Calu3 (cell line): ENCODE measurements at places on chromosomes 7 and 10. TPM values are rescaled to one million over a fixed set of nuclear protein-coding genes. Genes with fewer than 3 reads are reported as not detected.

Gene SORBS1
- 2.8 and 4.0 TPM in 2 replicates for total RNA-seq

Gene ODAD2
- 0.20 and 0.61 TPM in 2 replicates for total RNA-seq

Gene ANK3
- total RNA-seq: 29.8 and 32.9 TPM in 2 replicates

Gene LRRD1
- not detected in 2 replicates for total RNA-seq

Gene HPSE2
- not detected in 2 replicates for total RNA-seq

Gene RBP4
- 1.5 and 2.6 TPM in 2 replicates for total RNA-seq

Gene OPALIN
- not detected in 2 replicates for total RNA-seq

Gene HOXA9
- 1.7 and 2.5 TPM in 2 replicates for total RNA-seq

Gene CFAP43
- 0.94 and 1.1 TPM in 2 replicates for total RNA-seq

Gene CNPY1
- total RNA-seq: not detected in 2 replicates

Gene SUN3
- 1.1 and 1.8 TPM in 2 replicates for total RNA-seq

Gene HMX3
- total RNA-seq: not detected in 2 replicates

Gene VWA2
- 4.2 and 5.8 TPM in 2 replicates for total RNA-seq

Gene RARRES2
- total RNA-seq: 9.1 and 13.0 TPM in 2 replicates

Gene PPP1R17
- total RNA-seq: not detected in 2 replicates

Gene TRPV6
- 1.7 TPM in 2 replicates for total RNA-seq

Gene IFRD1
- total RNA-seq: 38.8 and 44.6 TPM in 2 replicates

Gene TMEM139
- total RNA-seq: 48.4 and 49.3 TPM in 2 replicates

Gene OPTN
- 48.9 and 60.6 TPM in 2 replicates for total RNA-seq

Gene RSPH10B2
- 0.29 and 0.71 TPM in 2 replicates for total RNA-seq
